ENCODE measurements at places on chromosomes 7 and 10.

DNA sequence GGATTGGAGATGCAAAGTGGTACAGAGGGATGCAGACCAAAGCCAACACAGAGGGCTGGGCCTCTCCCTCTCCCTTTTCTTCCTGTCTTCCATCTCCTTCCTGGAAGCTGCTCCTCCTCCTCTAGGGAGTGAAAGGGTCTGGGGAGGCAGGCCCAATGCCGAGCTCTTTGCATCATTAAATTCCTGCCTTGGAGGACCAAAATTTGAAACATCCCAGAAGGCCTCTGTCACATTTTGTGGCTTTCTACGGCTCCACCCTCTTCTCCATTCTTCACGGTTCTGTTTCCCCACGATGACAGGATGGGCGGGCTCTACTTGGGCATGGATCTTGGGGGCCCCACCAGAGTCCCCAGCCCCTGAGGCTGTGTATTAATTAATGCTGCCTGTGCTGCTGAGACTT is 76.4 kb downstream of the NEURL1 start:
- DNase-seq: no peak

DNA sequence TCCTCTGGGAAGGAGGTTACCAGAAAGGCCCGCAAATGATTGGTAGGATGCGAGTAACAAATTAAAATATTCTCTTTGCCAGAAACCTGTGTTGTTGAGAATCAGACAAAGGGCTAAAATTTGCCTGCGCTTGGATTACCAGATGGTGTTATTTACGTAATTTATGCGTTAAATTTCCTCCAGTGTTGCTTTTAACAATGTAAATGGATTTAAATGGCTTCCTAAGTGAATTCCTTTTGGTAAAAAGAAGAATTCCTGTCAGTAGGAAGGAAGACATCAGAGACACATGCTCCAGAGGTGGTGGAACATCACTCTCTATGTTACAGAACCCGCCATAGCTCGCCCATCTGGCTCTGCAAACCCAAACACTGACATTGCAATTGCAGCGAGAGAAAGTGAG is 520.6 kb downstream of the GALNT17 start:
- no peak for DNase-seq

DNA sequence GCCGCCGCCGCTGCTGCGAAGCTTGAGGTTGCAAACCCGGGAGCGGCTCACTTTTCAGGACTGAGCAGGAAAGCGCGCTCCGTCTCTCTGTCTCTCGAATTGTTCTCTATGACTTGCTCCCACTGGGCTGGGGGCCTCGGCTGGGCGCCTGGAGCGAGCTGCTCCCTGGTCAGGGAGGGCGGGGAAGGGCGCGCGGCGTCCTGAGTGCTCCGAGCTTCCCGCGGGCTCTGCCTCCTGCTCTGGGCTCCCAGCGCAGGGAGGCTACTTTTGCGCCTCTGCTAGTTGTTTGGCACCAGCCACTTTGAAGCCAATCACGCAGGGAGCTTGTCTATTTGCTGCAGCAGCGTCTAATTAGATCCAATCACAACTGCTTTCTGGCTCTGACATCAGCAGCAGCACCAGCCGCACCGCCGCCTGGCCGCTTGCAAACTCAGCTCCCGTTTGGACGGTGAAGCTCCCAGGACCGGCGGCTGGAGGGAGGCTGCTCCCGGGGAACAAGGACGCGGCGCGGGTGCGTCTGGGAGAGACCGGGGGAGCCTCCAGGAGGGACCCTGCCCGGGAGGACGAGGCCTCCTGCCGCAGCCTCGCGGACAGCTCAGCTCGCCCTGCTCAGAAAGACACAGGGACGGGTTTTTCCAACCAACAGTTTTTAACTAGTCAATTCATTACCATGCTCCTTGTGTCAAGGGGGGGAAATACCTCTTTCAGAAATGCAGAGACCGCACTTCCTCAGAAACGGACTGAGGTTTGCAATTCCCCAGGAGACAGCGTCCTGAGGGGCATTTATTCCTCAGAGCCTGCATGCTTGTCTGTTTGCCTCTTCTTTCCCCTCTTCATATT is at the start of gene ADARB2:
TSS of gene ADARB2 (minus strand) at position 304 of the 840 bp plus-strand sequence.
- no peak for DNase-seq

GRCh38 chr7:20164425-20165145 is 52.6 kb downstream of the MACC1 start:
- DNase-seq: no peak

- no peak for DNase-seq
These were observed 6.7 kb upstream of the KMT2E start for GRCh38 chr7:105007298-105007697.

- DNase-seq: no peak
These were observed 166.3 kb upstream of the TMEM196 start for GRCh38 chr7:19939746-19940145.

DNA sequence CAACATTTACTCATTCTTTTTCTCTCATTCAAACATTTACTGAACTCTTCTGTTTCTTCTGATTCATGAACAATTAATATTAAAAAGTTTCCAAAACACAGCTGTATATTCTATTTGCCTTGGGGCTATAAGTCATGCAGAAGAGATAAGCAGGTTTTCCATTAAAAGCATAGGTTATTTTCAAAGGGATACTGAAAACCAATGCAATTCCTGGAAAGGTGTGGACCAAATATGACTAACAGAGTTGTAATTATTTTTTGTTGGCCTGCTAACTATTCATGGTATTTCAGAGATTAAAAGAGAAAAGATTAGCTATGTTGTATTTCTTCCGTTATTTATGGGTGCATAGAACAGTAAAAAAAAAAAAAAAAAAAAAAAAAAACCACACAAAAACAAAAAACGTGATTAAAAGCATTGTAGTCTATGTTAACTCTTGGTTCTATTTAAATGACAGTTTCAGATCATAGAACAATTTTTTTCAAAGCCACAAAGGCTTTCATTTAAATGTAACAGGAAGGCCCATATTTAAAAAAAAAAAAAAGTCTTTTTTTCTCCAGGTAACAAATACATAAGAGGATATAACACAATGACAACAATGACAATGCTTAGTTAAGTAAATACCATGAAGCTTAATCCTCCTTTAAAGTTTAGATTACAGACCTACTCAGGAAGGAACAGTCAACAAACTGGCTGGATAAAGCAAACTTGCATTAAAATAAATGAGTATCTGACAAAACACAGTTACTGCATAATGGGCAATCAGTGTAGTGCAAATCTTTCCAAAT is 1042.9 kb downstream of the GATA3 start:
- DNase-seq: no peak

GRCh38 chr10:86954681-86955500 is 2.5 kb downstream of the MMRN2 start:
- no peak for DNase-seq

GRCh38 chr10:49578392-49578791 is 31.7 kb upstream of the SLC18A3 start:
- no peak for DNase-seq

- no peak for DNase-seq
These were observed 627.8 kb upstream of the CNTNAP2 start for GRCh38 chr7:145488816-145489215.

DNA sequence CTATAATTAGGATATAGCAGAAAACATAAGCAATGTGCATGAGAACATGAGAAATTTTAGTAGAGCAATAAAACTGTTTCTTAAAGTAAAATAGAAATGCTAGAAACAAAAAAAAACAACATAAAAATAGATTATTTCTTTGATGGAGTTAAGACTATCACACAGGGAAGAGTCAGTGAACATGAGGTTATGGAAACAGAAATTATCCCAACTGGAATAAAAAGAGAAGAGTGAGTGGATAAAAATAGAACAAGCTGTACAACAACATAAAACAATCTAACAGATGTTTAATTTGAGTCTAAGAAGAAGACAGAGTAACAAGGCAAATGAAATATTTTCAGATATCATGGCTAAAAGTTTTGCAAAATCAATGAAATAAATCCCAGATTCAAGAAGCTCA is 7.5 kb upstream of the OR6B1 start:
- DNase-seq: no peak

DNA sequence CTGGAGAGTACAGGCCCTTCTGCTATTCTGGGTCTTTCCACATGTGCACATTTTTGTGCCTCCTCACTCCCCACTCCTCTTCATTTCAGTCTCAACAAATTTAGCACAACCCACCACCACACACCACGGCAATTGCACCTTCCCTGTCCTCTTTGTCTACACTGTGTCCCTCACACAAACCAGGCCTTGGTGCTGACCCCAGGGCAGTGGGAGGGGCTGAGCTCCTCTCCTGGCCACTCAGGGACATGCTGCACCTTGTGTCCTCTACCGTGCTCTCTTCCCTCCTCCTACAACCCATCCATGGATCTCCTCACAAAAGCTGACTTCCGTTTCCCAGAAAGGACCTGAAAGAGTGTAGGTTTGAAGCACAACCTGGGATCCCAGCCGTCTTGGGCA is 90.9 kb upstream of the IKZF1 start:
- DNase-seq: no peak

GRCh38 chr10:72061491-72061890 is 26.9 kb downstream of the SPOCK2 start:
- no peak for DNase-seq

DNA sequence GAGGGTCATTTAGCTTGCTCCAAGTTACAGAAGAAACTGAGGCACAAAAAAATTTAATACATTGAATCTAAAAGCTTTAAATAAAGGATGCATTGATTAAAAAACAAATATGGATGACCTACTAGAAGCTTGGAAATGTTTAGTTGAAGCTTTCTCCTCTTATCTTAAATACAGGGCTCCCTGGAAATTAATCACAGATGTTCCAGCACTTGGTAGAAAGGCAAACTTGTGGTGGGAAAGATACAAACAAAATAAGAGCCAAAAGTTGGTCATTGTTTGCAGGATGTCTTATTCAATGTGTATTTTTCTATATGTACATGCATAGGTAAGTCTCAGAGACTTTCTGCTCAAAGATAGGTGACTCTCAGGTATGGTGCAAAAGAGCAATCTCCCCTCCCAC is 40.7 kb upstream of the LYZL1 start:
- DNase-seq: no peak

DNA sequence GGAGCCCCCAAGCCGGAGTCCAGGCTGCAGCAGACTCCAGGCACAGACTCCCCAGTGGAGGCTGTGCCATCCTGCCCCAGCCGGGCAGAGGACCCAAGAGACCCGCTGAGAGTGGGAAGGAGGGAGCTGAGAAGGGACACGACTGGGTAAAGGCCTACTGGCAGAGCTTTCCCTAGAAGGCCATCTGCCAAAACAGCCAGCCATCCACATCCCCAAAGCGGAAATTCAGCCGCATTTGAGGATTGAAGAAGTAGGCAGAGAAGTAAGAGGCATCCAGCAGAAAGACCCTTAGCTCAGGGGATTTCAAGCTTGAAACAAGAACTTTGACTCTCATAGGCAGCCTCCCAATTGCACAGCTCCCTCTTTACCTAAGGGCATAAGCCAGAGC is 857 bp downstream of the CPXM2 start:
- DNase-seq: no peak

DNA sequence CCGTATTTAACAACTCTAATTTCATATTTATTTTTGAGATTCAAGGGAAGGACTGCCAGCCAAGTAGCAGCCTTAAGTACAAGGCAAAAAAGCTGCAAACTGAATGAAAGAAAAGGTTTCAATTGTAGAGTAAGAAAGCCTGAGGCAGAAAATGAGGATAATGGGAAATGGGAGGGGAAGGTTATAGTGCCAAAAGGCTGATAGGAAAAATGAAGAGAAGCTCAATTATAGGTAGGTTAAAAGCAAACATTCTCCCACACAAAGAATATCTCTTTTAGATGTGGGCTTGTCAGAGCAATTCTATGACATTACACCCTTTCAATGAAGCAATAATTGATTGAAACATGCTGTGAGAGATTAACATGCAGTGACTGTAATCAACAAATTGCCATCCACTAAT is 175.3 kb downstream of the RAPGEF5 start:
- DNase-seq: no peak

DNA sequence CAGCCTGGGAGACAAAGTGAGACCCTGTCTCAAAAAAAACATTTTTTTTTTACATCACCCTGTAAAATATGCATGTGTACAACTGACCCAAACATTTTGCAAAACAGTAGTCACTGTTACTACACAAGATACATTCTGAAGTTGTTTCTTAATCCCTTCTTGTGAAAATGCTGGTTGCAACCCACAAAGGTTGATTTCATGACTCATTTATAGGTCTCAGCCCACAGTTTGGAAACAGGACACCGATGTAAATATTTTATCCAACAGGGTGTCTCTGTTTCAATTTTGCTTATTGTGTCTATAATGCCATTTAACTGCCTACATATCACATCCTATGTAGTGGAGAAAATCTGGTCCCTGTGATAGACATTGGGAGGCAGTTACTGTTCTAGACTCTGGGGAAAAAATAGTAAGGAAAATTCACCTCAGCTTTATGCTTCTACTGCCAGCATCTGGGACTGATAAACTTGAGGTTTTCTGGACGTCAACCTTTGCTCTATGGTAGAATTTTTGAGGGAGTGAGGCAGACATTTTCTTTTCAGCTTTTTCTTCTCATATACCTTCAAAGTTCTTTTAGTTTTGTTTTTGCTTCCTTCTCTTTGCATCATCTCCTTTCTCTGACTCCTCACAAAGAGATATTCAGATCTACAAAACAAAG is 1.6 kb upstream of the RAB19 start:
- no peak for DNase-seq

- DNase-seq: no peak
These were observed 63.7 kb downstream of the PROSER2 start for GRCh38 chr10:11886851-11887250.
